ENCODE measurements at places on chromosomes 7 and 10.
A peak's percentile ranks its signal among the peaks of the same experiment; 100 is the strongest.

DNA sequence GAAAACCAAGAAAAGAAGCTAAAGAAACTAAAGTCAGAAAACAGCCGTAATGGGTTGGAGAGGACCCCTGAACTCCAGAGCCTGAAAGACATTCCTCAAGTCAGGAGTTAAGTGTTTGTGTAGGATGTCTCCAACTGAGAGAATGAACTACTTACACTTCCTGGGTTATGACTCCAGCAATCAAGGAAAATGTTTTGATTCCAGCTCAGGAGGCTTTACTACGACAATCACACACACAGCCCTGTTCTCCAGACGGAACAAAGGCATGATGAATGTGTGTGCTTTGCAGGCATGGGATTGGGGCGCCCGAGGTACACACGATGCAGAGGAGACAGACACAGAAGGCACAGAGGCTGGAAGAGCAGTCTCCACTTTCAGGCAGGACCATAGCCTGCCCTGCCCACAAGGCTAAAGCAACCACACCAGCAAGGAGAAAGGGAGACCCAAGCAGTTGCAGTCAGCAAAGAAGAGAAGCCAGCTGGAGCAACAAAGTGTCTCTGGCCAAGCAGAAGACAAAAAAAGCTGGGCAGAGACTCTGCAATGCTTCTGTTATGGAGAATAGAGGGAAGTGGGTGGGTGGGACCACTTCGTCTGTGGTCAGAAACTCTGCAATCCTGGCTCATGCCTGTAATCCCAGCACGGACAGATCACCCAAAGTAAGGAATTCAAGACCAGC lies 89.1 kb downstream of the GRB10 start:
- no peak for DNase-seq

DNA sequence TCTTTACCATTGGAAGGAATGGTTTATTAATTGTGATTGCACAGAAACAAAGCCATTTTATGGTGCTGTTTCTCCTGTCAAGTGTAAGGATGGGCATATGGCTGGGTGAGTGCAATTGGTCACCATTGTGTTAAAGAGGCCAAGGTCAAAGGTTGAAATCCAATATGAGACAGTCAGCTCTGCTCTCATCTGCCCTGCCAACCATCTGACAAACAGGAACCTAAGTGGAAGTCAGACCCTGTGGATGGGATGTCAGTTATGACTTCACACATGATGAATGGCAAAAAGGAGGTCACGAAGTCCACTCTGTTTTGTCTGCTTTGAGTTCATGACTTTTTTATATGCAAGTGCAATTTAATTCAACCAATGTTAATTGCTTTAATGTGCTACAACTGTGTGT lies 172.7 kb upstream of the TMEM229A start:
- DNase-seq, result no peak

- no peak for DNase-seq
Measured at GRCh38 chr10:11086177-11086840, 68.6 kb downstream of the CELF2 start.

- DNase-seq, result peak; percentile 67
Measured at GRCh38 chr10:116787893-116788665, 45.7 kb upstream of the HSPA12A start.

- no peak for DNase-seq
Measured at GRCh38 chr7:512146-512510, 7.5 kb downstream of the PDGFA start.

DNA sequence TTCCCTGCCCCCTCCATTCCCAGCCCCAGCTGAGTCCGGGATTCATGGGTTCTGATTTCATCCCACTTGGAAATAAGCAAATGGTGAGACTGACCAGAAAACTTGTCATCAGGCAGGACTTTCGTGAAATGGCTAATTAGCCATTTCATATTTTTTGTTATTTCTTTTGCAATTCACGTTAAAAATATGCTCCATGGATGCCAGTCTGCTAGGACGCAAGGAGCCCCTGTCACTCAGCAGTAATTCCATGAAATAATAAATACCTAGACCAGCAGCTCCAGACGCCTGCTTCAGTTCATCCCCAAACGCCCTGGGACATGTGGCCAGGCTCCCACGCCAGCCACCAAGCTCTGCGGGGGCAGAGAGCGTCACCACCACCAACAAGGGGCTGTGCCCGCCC lies 111.0 kb downstream of the TRIL start:
- DNase-seq, result no peak

- no peak for DNase-seq
Measured at GRCh38 chr7:137403353-137403695, 59.8 kb upstream of the PTN start.

DNA sequence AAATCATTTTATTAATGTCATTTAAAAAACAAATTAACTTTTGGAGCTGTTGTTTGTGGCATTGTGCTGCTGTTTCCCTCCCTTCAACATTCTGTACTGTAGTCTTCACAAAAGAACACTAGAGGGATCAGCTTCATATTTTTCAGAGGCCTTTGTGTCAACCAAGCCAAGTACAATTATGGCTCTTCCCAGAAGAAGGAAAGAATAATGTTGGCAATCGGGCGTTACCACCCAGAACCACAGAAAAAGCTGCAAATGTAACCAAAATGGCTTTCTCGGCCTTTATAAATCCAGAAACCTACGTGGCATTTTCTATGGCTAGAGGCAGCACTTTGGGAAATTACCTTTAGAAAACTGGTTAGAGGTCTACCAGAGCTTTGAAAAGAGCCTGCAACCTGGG lies 98.8 kb upstream of the COL1A2 start:
- no peak for DNase-seq
